GDM1 (cell line): ENCODE measurements at places on chromosomes 5 and 9.

GRCh38 chr5:109986726-109987125 is 297.0 kb downstream of the MAN2A1 start:
- DNase-seq: no peak

DNA sequence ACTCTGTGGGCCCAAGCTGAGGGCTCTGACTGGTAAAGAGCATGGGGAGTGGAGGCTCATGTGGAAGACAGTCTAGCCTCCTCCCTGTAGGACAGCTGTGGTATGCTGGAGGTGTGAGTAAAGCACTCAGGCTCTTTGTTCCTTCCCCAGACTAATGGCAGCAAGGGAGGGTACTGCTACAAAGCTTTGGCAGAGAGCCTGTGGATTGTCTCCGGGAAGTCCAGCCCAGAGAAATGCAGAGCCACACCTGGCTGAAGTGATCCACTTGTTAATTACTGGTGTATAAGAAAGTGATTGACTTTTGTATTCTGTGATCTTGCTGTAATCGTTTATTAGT is 161.7 kb downstream of the OXCT1 start:
- no peak for DNase-seq

DNA sequence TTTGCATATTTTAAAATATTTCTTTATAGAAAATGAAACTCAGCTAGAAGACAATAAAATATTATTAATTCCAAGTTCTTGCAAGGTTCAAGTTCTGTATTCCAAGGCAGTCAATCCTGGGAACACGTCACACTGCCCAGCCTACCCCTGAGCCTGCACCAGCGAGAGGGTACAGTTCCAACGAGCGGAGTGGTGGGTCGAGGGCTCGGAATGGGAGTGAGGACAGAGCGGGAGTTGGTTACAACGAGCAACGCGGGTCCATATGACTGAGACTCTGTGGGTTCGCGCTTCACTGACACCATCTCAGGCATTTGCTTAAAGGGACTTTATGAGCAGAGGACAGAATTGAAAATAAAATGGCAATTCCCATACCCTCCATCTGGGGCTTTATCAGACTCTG is 40.0 kb upstream of the SPTLC1 start:
- DNase-seq: no peak

DNA sequence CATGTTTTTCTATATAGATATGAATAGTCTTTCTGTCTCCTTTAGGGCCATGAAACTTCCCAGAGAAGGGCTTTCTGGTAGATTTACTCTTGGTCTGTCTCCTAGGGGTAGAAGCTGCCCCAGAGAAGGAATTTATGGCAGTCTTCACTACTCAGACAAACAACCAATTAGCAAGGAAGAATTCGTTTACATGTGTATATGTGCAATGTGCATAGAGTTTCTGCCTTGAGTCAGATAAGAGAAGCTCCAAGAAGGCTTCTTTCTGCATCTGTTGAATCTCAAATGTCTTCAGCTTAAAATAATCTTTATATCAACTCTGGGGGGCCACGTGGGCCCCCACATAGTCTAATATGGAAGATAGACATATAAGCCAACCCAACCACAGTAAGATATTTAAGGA is 7.6 kb upstream of the CLINT1 start:
- no peak for DNase-seq

GRCh38 chr9:110650991-110651411 is 17.6 kb upstream of the MUSK start:
- no peak for DNase-seq

GRCh38 chr9:68739621-68740174 is 34.7 kb downstream of the PIP5K1B start:
- no peak for DNase-seq

- no peak for DNase-seq
These were observed 39.2 kb downstream of the PDZD2 start for GRCh38 chr5:31678180-31678579.

GRCh38 chr9:25374281-25374680 is 304.0 kb downstream of the TUSC1 start:
- no peak for DNase-seq

- no peak for DNase-seq
These were observed 349.4 kb downstream of the SH3GL2 start for GRCh38 chr9:17928228-17928627.

DNA sequence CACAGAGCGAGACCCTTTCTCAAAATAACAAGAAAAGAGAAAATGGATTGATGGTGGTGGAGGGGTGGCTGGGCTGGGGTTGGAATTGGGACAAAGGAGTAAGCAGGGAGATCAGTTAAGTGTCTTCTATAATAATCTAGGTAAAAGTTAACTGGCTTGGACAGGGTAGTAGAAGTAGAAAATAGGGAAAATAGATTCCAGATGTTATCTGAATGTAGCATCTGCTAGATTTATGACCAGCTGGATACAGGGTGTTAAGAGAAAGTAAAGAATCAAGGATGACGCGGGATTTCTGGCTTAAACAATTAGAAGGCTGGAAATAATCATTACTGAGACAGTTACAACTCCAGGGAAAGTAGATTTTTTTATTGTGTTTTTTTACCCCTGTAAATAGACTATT is 13.0 kb downstream of the PPP6C start:
- DNase-seq: no peak

DNA sequence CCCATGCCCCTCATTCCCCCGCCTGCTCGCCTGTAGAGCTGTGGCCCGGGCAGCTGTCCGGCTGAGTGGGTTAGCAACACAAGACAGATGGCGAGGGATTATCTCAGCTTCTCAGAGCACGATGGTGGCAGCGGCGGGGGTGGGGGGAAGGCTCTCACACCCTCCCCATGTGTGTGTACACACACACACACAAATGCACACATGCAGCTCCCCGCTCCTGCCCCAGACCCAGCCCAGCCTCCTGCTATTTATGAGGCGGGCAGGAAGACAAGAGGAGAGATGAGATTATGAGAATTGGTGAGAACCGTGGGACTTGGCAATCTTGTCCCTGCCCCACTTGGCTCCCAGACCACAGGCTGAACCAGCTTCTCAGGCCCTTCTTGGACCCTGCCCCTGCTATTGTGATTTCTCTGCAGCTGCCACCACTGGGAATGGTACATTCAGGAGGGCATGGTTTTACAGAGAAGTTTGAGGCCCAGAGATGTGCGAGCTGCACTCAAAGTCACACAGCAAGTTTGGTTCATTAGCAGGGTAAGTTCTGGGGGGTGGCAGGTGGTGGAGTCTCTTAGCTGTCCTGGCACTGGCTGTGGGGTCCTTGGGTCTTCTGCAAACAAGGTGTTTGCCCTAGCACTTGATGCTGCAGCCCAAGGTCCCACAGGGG is 51.0 kb upstream of the PSD2 start:
- no peak for DNase-seq

DNA sequence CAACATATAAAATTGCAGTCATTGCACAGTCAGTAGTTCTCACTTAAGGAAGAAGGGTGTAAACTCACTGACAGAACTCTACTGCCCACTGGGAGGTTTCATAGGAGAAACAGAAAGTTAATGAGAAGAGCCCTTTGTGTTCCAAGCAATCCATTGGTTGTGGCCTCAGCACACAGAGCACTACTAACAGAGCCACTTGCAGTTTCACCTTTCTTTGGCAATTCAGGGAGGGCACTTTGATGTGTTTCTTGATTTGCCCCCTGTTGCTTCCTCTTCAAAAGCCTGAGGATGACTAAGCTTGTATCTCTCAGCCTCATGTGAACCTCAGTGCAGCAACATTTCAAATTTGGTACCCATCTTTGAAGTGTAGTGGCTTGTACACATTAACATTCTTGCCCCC is 409.4 kb downstream of the DMRTA1 start:
- DNase-seq: no peak

GRCh38 chr5:135567661-135568060 is 11.1 kb downstream of the CXCL14 start:
- no peak for DNase-seq

DNA sequence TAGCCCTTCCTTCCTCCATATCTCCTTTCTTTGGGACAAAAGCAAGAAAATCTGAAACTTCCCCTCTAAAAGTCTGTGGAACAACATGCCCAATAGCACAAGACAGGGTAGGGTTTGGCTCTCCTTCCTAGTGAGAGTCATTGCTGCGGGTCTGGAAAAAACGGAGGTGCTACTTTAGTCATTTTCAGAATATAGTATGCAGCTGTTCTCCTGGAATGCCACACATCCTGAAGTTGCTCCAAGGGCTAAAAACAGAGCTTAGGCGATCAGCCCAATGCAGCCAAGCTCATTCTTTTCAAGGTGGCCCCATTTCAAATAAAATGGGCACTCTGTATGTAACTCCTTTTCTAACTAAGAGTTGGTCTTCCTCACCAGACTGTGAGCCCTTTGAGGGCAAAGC is 39.5 kb upstream of the MYOT start:
- no peak for DNase-seq

DNA sequence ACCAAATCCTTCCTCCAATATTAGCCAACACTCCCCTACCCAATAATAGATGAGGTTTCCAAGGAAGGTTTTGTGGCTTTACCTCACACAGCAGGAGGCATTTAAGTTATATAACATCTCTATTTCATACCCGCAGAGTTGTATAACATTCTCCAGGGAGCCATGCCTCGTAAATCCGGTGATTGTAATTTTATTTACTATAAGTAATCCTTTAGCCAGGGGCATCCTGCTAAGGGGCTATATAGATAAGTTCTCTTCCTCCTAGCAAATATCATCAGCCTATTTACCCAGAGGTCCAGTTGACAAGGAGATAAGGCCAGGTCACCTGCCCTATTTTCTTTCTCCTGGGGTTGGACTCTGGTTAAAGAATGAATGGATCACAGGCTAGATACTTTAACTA is 2051.0 kb downstream of the EFNA5 start:
- no peak for DNase-seq

DNA sequence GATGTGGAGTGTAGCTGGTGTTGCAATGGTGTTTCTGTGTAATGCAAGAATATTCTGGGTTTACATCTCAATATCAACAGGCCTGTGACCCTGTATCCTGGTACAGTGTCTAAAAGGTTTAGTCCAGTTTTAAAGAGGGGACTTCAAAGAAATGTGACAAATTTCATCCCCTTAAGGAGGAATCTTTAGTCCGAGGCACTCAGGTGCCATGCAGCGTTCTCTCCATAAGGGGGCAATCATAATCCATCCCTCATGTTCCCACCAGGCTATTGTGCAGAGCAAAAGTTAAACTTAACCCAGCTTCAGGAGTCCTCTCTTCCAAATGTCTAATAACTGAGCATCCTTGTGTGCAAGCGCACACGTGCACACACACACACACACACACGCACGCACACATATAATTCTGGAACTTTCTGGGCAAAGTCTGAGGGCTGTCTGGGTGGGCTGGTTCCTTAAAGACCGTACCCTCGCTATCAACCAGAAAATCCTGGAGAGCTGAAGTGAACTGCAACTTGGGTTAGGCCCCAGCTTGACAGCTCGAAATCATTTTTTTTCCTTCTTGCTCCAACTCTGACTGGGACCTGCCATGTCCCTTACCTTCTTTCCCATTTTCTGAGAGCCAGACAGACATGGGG is 46.0 kb downstream of the CRB2 start:
- peak; percentile 12 for DNase-seq

DNA sequence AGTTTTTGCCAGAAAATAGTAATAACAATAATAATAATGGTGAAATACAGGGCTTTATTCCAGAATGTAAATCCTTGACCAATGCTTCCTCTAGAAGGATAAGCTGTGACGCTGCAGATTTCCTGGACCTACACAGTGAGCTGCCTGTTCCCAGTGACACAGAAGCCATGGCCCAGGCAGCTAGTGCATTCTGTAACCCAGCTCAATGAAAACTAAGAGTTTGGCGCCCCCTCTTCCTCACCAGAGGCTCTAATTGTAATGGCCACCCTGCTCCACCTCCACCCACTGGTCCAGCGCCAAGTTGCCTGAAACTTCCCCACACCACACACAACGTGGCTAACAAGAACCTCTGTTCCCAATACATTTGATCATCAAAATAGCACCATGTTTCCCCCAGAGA is 248.1 kb downstream of the CETN3 start:
- peak; percentile 34 for DNase-seq

DNA sequence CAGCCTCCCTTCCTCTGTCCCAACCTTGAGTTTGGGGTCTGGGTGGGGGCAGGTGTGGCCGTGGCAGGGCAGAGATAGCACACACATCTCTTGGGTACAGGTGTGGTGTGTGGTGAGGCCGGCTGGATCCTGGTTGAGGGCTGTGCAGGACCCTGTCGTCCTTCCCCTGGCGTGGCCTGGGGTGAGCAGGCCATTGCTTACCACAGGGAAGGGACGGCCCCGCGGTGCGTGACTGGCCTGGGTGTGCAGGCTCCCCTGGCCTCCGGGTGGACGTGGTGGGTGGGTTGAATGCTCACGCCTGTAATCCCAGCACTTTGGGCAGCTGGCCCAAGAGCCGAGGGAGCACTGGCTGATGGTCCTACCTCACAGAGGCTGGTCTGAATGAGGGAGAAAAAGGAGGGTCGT is 1.2 kb downstream of the ARRDC1 start:
- no peak for DNase-seq

GRCh38 chr9:71446473-71447411 is 321.6 kb downstream of the CEMIP2 start:
- peak; percentile 13 for DNase-seq

DNA sequence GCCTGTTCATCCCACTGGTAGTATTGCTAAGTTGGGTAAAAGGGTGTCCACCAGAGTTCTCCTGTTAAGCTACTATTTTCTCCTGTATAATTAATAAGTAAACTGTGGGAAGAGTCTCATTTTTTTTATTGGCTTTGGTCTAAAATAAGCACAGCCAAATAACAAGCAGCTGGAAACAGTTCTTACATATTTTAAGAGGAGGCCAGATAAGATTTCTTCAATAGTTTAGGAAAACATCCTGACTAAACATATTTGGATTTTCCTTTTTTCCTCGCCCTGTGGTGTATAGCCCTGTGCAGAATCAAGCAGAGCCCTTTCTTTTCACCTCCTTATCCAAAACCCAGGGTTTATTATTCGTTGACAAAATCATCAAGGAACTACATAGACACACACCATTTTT is 122.2 kb upstream of the ZNF608 start:
- DNase-seq: no peak

DNA sequence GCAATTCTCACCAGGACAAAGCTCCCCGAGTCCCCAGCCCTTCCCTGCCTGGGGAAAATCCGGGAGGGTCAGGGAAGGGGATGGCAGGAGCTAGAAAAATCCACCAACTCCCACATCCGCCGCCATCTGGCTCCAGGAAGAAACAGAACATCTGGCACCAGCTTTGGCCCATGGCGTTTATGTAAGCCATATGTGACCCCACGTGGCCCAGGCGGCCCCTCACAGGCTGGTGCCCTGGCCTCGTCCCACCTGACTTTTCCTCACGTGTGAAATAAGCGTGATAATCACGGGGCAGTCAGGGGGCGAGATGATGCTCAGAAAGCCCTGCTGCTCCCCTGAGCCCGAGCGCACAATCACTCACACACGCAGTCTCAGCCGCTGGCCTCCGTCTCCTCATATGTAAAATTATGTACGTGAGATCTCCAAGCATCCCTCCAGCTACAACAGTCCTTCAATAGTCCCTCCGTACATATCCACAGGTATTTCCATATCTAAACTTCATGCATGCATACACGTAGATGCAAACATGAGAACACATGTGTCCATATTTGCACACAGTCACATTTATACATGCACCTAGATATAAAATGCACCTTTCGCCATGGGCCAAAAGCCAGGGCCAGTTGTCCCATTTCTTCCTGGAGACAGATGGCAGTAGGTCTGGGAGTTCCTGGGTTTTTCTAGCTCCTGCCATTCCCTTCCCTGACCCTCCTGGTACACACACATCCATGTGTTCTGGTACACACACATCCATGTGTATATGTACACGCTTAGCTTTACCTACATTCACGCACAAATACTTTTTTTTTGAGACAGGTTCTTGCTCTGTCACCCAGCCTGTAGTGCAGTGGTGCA is 28.9 kb downstream of the PLPP7 start:
- DNase-seq: no peak
